Effector CD4-positive, alpha-beta T cell (primary cell): ENCODE measurements at places on chromosomes 5 and 9.

DNA sequence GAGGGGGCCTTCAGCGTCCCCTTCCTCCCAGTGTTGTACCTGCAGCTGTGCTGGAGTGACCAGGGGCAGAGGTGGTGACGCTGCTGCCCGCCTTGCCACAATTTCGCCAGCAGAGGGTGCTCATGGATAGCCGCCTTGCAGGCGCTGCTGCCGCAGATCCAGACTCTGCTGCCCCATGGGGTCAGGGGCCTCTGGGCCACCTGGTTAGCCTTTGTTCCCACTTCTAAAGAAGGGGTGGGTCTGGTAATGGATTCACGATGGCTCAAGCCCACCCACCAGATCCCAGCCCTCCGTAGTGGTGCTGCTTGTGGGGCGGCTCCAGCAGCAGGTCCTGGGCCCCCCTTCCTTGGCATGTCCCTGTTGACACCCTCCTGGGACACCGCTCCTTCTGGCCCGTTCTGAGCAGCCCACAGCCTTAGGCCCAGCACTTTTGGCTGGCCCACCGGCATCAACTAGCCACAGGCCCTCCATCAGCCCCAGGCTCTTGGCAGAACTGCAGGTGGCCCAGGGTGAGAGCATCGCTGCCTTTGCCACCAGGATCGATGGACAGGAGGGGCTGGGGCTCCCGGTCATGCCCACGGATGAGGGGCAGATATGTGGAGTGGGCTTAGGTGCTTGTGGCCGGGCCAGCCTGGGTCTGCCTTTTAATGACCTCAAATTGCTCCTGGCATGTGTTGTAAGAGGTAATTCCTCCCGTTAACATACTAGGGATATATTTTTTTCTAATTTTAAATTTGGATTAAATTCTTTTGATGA is 57.2 kb downstream of the COL5A1 start:
- no peak for DNase-seq

- no peak for DNase-seq
Observed at GRCh38 chr5:151670083-151670686, 16.5 kb downstream of the SPARC start.

- DNase-seq: no peak
Observed at GRCh38 chr5:174491761-174492350, 232.5 kb upstream of the MSX2 start.

GRCh38 chr9:125959315-125959714 is 212.1 kb downstream of the PBX3 start:
- DNase-seq: no peak

GRCh38 chr5:149583394-149583793 is 2.1 kb downstream of the ARHGEF37 start:
- DNase-seq: no peak

DNA sequence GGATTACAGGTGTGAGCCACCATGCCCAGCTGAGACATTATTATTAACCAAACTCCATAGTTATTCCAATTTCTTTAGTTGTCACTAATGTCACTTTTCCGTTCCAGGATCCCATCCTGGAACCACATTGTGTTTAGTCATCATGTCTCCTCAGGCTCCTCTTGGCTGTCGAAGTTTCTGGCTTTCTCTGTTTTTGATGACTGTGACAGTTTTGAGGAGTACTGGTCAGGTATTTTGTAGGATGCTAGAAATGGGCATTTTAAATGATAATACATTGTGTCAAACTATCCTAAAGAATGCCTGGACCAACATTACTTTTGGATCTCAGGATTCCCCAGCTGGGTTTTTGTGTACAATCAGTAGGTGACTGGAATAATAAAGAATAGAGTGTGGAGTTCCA is 19.8 kb upstream of the NEUROG1 start:
- DNase-seq: no peak

GRCh38 chr5:79692596-79692995 is 3.0 kb downstream of the CMYA5 start:
- no peak for DNase-seq

DNA sequence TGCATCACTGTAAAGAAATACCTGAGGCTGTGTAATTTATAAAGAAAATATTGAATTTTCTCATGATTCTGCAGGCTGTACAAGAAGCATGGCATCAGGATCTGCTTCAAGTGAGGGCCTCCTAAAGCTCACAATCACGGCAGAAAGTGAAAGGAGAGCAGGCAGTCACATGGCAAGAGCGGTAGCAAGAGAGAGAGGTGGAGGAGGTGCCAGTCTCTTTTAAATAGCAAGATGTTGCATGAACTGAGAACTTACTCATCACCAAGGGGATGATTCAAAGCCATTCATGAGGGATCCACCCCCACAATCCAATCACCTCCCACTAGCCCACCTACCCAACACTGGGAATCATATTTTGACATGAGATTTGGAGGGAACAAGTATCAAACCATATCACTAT is 184.5 kb upstream of the PAPPA start:
- no peak for DNase-seq

DNA sequence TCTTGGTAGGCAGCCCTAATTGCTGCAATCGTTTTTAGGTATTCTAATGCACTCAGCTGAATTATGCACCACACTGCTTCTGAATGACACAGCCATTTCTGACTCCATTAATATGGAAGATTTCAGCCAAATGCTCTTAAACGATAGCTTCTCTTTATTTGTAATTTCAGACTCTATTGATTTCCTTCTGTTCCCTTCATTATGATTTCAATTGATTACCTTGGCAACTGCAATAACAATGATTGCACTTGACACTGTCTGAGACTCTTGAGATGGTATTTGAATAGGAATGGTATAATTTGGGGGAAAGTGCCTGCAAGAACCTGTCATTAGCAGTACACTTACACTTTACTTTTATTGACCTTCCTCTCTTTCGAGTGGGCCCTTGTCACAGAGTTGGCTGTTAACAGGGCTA is 296.1 kb upstream of the DMAC1 start:
- DNase-seq: no peak

- no peak for DNase-seq
Observed at GRCh38 chr9:135478829-135479468, 633 bp upstream of the PPP1R26 start.
